ENCODE measurements at places on chromosomes 2 and 18.

DNA sequence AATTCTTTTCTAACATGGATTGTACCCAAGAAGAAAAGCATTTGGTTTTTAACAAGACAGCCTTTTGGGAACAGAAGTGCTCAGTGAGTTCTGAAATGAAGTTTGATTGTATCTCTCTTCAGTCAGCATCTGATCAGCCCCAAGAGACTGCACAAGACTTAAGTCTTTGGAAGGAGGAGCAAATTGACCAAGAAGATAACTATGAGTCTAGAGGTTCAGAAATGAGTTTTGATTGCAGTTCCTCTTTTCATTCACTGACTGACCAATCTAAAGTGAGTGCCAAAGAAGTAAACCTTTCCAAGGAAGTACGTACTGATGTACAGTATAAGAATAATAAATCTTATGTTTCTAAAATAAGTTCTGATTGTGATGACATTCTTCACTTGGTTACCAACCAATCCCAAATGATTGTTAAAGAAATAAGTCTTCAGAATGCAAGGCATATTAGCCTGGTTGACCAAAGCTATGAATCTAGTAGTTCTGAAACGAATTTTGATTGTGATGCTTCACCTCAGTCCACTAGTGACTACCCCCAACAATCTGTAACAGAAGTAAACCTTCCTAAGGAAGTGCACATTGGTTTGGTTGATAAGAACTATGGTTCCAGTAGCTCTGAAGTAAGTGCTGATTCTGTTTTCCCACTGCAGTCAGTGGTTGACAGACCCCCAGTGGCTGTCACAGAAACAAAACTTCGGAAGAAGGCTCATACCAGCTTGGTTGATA lies 31.2 kb downstream of the ZDBF2 start:
- no peak for ATAC-seq

DNA sequence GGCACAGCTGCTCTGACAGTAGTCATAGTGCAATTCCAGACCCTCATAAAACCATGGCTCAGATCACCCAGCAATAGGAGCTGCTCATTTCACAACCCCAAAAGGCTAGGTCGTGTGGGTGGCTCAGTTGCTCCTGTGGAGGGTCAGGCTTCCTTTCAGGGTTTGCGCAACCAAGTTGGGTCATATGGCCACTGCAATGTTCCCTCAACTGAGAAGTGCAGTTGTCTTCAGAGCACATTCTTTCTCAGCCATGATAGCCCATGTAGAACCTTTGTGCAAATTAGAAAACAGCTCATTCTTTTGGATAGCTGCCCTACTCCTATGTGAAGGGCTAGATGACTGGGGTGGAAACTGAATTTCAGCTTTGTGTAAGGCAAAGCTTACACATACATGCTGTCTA lies 3.2 kb downstream of the SERPINB13 start:
- no peak for ATAC-seq

- ATAC-seq = no peak
These were observed 63.3 kb upstream of the CSRNP3 start for GRCh38 chr2:165406173-165406572.

DNA sequence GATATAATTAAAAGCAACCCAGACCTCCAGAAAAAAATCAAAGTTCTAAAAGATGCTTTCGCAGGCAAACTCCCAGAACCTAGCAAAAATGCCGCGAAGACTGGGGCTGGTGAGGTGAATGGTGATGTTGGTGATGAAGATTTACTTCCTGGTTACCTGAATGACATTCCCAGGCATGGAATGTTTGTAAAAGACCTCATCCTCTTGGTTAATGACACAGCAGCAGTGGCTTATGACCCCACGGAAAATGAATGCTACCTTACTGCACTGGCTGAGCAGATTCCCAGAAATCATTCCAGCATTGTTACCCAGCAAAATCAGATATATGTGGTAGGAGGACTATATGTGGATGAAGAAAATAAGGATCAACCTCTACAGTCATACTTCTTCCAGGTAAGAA lies 994 bp downstream of the KLHL41 start:
- ATAC-seq = no peak

DNA sequence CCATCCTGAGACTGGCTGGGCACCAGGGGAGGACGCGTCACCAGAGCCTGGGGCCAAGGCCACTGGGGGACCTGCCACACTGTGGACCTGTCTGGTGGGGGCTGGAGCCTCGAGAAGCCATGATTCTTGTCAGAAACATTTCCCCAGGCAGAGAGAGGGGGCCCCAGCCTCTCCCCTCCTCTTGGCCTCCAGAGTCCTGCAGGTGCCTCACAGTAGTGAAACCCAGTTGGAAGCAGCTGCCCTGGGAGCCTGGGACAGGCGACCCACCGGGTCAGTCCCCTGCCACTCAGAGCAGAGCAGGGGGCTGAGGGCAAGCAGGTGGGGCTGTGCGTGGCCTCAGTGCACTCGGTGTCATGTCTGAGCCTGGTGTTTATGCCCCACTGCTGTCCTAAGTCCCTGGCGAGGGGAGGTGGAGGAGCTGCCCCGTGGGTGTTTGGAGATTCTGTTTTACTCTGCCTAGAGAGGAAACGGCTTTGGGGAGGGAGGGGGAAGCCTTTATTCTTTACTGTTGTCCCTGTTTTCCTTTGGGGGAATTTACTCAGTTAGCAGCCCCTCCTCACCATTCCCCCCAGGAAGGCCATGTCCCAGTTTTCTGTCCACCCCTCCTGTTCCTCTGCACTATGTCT lies 7.7 kb downstream of the OXER1 start:
- ATAC-seq = no peak

DNA sequence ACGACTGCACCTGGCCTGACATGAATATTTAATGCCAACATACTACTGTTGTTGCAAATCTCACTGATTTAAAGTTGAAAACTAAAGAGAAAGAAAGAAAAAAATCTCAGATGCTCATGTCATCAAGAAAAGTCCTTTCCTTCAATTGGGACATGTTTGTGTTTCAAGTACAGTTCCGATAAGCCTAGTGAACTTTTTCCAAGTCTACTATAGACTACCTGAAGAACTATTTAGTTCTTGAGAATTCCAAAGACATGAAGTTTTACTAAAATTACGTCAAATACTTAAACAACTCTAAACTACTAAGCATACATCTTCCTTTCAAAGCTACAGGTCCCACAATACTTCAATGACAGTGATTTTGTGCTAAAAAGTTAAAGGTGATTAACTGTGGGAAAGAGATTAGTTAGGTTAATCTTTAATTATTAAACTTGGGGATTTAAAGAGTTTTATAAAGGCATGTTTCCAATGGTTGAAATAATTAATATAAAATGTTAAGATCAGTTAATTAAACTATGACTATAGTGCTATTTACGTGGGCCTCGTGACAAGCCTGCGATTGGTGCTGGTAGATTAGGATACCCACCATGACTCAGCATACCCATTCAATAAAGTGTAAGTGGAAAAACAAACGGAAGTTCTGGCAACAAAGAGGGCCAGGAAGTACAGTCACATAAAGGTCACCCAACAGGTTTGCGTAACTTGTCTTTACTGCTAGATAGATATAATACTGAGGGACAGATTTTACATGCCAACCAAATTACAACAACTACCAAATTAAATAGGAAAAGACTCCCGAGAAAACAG lies 55.5 kb downstream of the SEPTIN10 start:
- peak; percentile 57 for ATAC-seq

DNA sequence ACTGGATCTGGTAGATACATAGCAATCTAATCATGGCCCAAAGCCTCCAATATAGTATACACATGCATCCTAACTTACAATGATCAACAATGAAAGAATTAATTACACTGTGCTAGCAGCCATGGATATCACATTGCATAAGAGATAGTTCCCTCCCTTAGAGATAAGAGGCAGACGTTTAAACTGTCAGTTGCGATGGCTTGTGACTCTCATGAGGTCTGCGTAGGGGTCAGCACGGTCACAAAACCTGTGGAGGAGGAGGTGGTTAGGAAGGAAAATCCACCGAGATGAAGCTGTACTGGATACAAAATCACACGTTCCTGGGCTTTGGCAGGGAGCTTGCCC lies 800 bp upstream of the RALB start:
- no peak for ATAC-seq

DNA sequence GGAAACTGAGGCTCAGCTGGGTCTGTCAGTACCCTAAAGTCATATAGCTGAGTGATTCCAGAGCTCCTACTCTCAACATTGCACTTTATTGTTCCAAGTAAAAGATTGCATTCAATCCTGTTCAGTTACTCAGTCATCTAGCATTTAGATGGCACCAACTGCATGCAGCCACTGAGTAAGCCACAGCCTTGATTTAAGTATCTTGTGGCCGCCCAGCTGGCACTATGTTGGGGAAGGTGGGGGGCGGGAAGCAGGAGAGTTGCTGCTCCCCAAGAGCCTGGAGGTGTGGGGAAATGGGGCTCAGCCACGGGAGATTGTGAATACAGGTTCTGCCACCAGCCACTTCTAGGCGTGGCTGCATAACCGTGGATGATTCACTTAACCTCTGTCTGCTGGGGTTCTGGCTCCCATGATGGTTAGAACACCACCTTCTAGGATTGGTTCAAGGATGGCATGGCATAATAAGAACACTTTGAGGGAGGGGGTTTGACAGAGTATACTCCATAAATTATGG lies 17.1 kb downstream of the ZFP36L2 start:
- no peak for ATAC-seq

- ATAC-seq = peak; percentile 11
These were observed 1.7 kb downstream of the TMSB10 start for GRCh38 chr2:84906900-84907714.

GRCh38 chr2:8693157-8693821 lies 11.4 kb downstream of the ID2 start:
- ATAC-seq = no peak

DNA sequence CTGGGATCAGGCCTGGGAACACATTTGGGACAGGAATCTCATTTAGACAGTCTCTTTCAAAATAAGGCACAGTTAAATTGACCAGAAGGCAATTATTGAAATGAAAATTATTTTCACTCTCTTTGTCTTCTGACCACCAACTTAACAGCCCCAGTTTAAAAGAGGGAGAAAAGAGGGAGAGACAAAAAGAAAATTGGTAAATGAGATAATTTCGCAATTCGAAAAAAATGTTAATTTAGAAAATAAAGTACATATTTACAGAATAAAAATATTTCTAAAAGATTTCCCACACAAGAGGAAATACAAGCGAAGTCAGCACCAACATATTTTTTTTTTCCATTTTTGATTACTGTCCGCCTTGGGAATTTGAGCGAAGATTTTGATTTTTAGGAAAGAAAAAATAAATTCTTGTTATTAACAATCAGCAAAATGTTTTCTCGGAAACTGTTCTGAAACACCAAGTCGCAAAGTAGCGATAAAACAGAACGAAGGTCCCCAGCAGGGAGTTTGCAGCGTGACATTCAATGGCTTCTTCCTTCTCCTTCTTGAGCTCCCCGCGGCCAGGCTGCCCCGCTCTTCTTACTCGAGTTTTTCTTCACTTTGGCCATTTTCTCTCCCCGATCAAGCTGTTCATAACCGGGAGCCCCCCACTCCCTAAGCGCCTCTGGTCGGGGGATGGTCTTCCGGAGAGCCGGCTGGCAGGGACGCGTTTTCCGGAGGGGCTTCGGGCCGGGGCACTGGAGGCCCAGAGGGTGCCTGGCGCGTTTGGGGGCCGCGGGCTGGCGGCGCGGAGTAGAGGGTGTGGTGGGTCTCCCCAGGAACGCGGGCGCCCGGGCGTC lies 5.0 kb downstream of the SP9 start:
- no peak for ATAC-seq

DNA sequence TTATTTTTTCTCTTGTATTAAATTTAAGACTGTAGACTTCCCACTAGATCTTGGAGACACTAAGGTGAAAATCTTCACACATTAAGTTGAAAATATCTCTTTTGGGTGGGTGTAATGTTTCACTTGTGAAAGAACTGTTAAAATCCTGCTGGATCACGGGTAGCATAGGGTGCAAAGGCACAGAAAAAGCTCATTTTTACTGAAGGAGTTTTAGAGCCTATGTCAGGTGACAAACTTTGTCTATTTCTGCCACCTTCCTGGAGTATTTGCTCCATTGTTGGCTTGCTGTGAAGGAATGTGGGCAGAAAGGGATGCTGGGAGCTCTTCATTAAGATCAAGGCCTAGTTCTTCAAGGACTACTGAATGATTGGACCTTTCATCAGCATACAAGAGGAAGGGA lies 119.4 kb downstream of the FMNL2 start:
- no peak for ATAC-seq

DNA sequence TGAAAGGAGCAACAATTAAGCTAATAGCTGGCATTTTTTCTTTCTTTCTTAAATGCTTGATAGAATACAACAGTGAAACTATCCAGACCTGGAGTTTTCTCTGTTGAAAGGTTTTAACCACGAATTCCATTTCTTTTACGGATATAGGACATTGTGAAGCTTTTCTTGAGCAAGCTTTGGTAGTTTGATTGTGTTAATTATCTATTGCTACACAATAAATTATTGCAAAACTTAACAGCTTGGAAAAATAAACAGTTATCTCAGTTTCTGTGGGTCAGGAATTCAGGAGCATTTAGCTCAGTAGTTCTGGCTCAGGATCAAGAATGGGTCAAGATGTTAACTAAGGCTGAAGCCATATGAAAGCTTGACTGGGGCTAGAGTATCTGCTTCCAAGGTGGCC lies 11.7 kb downstream of the PHOSPHO2 start:
- ATAC-seq = no peak

GRCh38 chr2:122652670-122653069 lies 897.2 kb downstream of the TSN start:
- ATAC-seq = no peak

- no peak for ATAC-seq
These were observed 253.0 kb upstream of the FANCL start for GRCh38 chr2:58494071-58494501.

DNA sequence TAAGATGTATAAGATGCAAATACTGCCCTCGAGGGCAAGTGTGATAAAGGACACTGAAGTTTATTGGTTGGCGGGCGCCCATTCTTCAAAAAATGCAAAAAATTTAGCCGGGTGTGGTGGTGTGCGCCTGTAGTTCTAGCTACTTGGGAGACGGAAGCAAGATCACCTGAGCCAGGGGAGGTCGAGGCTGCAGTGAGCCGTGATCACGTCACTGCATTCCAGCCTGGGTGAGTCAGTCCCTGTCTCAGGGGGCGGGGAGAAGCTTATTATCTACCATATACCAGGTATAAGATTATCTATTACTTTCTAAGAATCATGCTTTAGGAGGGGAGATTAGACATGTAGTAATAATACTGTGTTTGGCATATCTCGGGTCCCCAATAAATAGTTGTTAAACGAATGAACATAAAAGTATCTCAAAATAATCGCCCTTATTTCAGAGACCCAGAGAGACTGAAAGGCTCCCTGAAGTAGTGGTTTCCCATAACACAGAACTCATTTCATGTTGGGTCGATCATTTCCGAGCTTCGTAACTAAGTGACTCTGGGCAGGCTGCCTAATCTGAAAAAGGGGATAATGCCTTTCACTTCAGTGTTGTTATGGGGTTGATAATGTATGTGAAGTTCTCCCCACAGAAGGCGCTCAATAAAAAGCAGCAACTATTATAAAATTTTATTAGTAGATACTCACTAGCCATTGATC lies 1.2 kb upstream of the SELENOI start:
- no peak for ATAC-seq

DNA sequence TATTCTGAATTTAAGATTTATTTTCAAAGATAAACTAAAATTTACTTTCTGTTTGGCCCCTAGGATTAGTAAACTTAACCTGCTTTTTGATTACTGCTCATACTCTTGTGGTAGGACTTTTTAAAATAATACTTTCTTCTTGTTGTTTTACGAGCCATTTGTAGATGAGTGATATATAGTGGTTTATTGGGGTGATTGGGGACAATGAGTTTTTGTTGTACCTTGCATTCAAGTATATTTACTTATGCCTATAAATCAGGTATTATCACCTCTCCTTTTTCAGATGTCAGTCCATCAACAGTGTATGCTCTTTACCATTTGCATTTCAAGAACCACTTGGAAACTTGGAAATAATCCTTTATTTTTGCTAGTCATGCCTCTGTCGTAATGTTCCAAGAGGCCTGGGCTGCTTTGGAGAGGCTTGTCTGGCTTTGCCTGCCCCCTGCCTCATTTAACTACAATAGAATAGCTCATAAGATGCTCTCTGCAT lies 131.3 kb downstream of the COMMD1 start:
- no peak for ATAC-seq

Data from activated CD4-positive, CD25-positive, alpha-beta regulatory T cell treated with anti-CD3 and anti-CD28 coated beads, Interleukin-2, amount 50 U/mL, for 24 hours (primary cell).